ENCODE measurements at places on chromosomes 12 and 14.

DNA sequence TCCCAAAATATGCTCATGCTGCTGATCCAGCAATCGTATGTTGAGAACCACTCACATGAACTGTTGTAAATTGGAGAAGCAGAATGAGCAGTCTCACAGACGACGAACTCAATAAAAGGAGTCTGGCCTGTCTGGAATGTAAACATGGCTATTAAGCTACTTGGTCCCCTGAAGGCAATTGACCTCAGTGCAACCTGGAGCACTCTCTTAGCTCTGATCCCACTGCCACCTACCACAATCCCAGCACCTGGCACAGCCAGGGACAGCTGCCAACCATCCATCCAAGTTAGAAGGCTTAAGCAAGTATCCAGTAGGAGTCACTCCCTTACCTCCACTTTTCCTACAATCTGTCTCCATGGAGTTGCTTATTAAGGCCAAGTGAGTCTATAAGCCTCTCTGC lies 406.9 kb upstream of the CLEC14A start:
- no peak for DNase-seq

DNA sequence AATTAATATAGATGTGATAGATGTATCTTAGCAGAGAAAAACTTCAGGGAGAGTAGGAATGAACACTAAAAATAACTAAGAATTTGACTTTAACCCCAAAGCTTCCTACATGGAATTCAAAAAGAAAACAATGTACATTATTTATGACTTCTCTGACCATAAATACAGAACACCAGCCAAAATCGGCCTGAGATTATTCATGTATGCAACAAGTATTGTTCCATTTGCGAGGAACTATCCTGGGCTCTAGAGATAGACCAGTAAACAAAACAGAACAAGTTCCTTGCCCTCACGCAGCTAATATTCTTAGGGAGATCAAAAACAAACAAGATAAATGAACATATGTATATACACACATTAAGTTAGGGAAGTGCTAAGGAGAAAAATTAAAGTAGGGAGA lies 432.3 kb upstream of the SOX5 start:
- no peak for DNase-seq

- no peak for DNase-seq
These were observed 30.1 kb upstream of the STON2 start for GRCh38 chr14:81430235-81430634.

DNA sequence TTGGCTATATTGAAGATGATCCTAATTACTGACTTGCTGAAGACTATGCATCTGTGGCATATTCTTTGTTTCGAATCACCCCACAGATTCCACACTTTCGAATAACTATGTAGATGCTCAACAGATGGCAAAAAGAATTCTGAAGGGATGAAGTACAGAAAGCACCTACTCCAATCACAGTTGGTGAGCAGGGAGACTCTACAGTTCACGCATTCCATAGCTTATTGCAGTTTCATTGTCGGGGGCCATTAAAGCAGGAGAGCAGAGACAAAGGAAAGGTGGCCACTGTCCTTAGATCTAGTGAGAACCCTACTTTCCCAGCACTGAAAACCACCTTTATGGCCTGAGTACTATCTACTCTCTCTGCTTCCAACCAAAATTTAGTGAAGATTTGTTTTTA lies 191.9 kb downstream of the STXBP6 start:
- DNase-seq, result no peak

- DNase-seq, result no peak
These were observed 14.7 kb upstream of the HHIPL1 start for GRCh38 chr14:99630202-99630601.

- DNase-seq, result no peak
These were observed 352.6 kb downstream of the BMP4 start for GRCh38 chr14:53603994-53604393.

DNA sequence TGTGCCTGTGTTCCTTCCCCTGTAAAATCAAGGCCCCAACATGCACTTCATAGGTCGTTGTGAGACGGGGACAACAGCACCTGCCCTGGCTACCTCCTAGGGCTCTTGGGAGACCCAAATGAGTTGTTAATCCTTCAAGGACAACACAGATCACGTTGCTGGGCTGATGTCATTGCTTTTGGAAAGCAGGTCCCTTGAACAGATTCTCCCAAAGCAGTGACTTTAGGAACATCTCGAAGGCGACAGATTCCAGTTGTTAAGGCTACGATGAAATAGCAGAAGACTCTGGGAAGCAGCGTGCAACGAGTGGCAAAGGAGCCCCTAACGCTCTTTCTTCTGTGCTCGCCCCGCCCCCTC lies 26.2 kb upstream of the MAP1LC3B2 start:
- DNase-seq, result no peak

GRCh38 chr12:101780599-101780998 lies 41.3 kb upstream of the SYCP3 start:
- no peak for DNase-seq

DNA sequence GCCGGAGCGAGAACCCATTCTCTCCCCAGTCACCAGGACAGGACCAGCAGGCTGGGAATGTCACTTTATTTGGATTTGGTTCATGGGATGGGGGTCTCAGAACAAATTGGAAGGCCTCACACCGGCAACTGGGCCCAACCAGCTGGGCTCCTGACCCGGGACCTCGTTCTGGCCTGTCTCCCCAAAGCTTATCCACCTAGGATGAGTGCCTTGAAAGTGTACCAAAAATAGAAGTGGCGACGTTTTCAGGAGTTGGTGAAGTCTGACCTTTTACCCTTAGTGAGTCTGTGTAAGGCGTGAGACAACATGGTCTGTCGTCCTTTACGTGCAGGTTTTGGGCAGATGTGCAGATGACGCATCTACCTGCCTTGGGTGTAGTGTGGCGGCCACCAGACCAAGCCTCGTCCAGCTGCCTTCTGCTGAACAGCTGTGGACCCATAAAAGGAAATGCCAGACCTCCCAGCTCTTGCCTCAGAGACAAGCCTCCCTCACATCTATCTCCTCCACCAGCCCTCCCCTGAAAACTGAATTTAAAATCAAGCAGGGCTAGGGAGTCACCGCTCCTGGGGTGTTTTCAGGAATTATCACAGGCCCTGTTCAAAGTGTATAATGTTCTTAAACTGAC lies 36.6 kb upstream of the CLMN start:
- DNase-seq, result peak; percentile 24

DNA sequence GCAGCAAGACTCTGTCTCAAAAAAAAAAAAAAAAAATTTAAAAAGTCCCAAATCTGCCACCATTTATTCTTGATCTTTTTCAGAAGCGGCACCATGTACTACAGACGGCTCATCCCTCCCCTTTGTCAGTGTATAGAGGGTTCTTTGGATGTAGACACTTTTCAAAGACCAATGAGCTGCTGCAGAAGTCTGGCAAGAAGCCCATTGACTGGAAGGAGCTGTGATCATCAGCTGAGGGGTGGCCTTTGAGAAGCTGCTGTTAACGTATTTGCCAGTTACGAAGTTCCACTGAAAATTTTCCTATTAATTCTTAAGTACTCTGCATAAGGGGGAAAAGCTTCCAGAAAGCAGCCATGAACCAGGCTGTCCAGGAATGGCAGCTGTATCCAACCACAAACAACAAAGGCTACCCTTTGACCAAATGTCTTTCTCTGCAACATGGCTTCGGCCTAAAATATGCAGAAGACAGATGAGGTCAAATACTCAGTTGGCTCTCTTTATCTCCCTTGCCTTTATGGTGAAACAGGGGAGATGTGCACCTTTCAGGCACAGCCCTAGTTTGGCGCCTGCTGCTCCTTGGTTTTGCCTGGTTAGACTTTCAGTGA lies 6.5 kb upstream of the ACACB start:
- DNase-seq, result no peak

DNA sequence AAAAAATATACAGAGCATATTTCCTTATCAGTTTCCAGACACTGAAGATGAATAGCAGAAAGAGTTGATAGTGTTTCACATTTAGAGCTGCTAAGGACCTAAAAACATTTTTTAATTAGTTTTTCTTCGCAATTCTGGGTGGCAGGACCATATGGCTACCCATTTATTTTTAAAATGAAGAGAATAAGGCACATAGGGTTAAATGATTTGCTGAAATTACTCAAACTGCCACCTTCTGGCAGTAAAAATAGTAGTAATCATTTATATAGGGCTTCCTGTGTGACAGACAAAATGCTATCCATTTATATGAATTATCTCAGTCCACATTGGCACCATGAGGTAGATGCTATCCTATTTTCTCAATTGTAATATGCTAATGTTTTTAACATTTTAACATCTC lies 108.6 kb upstream of the CCDC196 start:
- DNase-seq, result no peak

DNA sequence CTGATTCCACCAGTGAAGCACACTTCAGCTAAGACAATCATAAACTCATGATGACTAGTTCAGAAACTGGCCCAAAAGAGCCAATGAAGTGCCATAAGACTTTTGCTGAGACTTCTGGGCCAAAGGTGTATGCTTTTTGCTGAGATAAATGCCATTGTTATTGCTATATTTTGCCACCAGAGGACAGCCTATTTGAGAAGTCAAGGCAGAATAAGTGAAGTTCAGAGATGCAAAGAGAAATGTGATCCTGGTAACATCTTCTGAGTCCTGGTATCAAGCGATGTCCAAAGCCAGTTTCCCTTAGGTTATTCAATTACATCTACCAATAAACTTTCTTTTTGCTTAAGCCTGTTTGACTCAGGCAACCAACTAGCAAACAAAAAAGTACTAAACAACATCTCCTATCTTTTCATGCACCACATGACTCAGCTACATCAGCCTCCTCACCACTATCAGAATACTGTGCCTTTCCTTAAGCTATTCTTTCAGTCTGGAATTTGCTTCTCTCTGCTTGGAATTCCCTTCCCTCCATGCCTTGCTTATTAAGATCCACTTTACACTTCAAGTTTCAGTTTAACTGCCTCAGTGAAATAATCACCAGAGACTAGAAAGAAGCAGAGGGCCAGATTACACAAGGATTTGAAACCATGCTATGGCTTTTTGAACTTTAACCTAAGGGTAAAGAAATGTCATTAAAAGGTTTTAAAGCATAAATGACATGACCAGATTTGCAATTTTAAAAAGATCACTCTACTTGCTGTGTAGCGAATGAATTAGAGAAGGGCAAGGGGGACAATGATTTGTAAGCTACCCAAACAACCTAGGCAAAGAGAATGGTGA lies 14.0 kb downstream of the CRY1 start:
- DNase-seq, result no peak

DNA sequence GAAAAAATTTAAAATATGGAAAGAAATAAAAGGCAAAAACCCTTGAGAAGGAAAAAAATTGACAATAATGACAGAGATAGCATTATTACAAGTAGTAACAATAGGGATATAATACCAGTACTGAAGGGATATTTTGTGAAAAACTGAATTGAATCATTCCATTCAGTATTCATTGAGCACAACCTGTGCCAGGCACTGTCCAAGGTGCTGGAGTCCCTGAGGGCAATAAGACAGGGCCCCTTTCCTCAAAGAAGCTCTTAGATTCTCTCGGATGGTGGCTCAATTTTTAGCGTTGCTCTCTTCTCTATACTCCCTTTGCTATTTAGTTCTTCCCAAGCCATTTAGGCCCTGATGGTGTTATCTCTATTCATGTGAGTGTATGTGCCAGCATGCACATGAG lies 34.3 kb upstream of the GAS2L3 start:
- DNase-seq, result no peak

DNA sequence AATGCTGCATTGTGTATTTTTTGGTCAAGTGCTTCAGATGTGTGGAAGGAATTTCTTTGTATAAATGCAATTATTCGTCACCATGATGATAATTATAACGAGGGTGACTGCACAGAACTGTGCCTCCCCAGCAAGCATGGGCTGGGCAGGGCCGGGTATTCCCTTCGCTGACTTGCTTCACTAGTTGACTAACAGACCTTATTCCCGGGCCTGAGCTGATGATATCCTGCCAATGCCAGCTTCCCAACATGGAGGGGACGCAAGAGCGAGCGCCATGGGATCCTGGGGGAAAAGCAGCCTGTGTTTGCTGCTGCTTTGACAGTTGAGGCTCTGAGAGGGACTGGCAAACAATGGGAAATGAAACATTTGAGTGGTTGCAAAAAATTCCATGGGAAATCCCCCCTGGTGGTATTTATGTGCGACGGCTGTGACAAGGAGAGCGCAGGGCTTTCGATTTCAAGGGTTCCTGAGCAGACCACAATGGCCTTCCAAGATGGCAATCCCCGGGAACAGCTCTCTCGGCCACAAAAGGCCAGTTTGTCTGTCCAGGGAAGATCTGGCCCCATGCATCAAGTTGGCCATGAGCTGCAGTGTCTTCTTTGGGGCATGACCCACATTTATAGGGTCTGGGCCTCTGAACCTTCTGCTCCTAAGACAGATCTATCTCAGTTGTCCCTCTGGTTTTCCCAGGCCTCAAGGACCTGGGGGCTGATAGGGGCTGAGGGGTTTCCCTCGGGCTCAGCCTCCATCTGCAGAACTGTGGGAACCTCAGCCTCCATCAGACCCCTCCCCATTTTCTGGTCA lies 21.9 kb upstream of the MAP1LC3B2 start:
- DNase-seq, result no peak

DNA sequence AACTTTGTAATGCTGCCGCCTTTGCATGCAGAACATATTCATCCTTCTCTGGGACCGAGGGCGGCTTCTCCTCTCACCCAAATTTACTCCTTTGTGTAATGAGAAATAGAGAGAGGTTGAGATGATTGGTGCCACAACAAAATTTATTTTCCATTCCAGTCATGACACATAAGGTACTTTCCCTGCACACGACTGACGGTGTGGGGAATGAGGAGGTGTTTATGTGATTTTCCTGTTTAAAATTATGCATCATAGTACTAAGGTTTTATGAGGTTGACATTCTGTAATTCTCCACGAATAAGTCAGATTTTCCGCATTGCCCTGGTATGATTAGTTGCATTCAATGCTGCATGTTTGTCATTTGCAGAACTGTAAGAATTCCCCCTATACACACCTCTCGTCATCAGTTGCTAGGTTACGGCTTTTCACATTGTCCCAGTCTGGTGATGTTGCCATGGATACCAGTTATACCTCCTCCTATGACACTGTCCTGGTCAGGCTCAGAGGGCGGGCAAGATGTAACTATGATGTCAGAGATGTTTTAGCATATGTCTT lies 23.1 kb downstream of the BICDL1 start:
- peak; percentile 22 for DNase-seq

GRCh38 chr14:105861985-105862465 lies 335.6 kb downstream of the TMEM121 start:
- DNase-seq, result no peak

- DNase-seq, result peak; percentile 15
These were observed 13.7 kb upstream of the OR6J1 start for GRCh38 chr14:22657861-22658260.

DNA sequence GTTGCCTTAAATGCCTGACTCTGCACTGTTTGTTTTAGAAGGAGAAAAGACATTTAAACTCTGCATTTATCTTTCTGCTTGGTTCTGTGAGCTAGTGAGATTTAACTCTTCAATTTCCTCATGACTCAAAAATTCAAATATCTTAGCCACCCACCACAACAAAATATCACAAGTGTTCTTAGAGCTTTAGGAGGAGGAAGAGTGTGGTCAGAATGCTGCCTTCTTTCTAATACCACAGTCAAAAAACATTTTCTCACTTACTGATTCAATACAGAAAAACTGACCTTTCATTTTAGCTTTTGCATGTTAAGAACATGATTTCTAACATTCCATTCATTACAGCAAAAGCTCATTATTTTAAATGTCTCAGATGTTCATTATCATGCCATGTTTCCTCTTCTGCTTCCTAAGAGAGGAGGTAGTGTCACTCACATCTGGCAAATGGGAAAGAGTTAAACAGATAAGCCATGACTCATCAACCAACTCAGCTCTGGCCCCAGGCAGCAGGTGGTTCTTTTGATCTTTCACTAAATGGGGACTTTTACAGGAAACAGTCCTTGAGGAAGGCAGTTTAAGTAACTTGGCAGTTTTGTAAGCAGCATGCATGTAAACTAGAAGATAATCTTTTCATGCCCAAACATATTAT lies 56.4 kb upstream of the RNU6-8 start:
- peak; percentile 80 for DNase-seq

Measured in HFF-Myc (cell line).